ENCODE measurements at places on chromosomes 16 and 17.

DNA sequence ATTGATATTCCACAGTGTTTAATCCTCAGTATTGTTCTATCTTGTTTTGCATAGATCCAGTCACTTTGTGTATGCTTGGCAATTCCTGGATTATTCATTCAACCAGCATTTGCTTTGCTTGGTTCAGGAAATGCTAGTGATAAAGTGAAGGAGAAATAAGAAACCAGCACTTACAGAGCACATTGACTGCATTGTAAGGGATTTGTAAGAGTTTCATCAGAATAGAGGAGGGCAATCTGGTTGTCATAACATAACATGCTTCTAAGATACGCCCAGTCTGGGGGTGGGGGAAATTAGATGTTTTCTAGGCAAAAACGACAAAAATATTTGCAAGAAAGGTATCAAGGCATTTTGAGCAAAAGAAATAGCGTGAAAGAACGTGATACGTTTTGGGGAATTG lies 40.4 kb downstream of the TNRC6A start:
- no peak for DNase-seq

- no peak for DNase-seq
These were observed 107.8 kb downstream of the CYB561 start for GRCh38 chr17:63338272-63338671.

GRCh38 chr16:73204359-73205152 lies 156.6 kb upstream of the ZFHX3 start:
- DNase-seq = no peak

DNA sequence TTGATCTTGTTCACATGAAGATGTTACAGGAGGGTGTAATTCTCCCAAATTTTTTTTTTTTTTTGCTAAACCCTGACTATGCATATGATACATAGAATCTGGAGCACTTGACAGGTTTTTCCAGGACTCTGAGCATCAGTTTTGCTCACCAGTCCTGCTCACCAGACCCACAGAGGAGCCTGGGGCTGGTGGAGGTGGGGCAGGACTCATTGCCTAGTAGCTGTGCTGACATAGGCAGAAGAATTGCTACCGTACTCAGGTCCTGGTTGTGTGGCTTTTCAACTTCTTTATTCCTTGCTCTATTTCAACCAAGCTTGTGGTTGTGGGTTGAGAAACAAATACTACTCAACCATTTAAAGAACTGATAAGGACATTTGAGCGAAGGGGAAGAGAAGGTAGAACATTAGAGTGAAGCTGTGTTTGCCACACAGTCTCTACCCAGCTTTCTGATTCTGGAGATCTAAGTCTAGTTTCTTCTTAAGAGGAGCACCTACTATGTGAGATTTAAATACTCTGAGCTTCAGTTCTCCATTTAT lies 212.4 kb downstream of the UTP18 start:
- no peak for DNase-seq

DNA sequence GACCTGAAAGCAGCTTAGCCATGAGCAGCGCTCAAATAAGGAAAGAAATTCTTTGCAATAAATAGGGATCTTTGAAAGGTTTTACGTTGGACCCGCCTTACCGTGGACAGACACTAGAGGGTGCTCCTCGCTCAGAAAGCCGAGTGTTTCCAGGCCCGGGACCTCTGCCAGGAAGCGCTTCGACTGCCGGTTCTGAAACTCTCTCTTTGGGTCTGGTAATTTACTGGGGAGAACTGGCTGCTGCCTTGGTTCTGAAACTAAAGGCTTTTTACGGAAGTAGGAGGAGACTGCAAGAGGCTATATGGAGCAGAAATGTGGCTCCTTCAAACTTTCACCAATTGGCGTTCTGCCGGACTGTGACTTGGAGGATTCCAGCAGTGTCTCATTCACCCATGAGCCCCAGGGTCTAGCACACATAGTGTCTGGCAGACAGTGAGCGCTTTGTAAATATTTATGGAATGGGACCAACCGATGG lies 45.6 kb upstream of the HOXB9 start:
- DNase-seq = peak; percentile 68

- DNase-seq = no peak
These were observed 3.5 kb upstream of the CA5A start for GRCh38 chr16:87939562-87940423.

DNA sequence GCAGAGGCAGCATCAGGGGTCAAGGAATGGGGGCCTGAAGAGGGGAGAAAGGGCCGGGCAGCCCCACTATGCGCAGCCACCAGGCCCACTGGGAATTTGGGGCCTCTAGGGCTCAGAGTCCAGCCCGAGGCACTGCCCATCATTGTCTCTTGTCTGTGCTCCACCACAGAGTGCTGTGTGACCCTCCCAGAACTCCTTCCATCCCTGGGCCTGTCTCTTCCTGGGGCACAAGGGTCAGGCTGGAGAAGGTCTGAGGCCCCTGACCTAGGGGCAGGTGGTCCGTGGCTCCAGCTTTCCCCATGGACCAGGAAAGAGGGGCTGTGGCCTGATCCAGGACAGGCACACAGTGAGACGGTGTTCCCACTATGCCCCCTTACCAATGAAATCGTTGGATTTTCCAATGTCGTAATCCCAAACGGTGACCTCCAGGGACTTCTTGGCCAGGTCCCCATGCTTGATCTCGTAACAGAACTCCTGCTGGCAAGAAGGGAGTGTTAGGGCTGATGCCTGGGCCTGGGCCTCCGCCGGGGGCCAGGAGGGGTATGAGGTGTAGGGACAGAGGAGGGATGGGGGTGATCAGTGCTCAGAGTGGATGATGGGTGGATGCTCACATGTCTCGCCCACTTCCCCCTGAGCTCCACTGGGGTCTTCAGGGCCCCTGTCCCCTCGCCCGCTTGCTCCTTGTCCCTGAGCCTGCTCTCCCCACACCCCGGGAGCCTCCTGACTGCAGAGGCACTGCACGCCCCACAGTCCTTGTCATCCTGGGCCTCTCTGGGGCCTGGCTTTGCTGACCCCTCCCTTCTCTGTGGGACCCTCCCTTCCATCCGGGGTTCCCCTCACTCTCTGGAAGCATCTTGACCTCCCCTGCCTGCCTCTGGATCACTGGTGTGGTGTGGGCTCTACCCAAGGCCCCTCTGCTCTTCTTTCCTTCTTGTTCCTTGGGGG lies 10.7 kb downstream of the SCGB1C2 start:
- DNase-seq = no peak

GRCh38 chr16:27244363-27244755 lies 24.2 kb downstream of the NSMCE1 start:
- no peak for DNase-seq

Measured in KBM-7 (cell line).